ENCODE measurements at places on chromosomes 12 and 14.

DNA sequence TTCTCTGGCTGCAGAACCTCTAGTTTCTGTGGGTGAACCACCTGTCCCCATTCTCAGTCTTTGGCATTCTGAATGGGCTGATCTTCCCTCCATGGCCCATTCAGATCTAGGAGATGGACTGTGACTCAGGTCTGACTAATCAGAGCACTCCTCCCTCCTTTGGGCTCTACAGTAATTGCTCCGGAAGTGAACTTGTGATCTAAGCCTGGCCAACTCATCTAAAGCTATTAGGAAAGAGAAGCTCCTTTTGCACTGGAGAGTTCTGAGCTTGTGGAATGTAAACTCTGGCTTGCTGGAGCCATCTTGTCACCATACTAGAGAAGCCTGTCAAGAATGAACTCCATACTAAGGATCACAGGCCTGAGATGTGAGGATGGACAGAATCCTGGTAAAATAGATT, 168.2 kb downstream of the SUDS3 start:
- DNase-seq: no peak

GRCh38 chr12:40775661-40776060, 83.4 kb downstream of the CNTN1 start:
- DNase-seq: no peak

- DNase-seq: no peak
These were observed 1.3 kb downstream of the BAZ2A start for GRCh38 chr12:56628671-56629458.

- no peak for DNase-seq
These were observed 58.3 kb downstream of the ATP2A2 start for GRCh38 chr12:110339184-110339952.

GRCh38 chr12:127830730-127831129, 436.2 kb upstream of the TMEM132C start:
- no peak for DNase-seq

DNA sequence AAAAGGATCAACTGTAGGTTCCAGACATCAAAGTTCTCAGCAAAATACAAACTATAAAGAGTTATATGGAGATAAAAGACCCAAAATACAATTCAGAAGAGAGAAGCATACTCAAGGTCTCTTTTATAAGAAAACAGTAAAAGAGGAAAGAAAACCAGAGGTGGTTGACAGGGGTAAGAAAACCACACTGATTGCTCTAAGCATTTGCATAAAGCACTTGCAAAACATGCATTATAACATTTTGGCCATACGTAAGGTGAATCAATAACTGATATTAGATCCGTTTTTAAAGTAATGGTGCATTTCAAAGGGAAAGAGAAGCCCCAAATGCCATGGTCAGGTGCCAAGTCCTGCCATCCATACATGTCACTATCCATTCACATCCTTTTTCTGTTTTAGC, 5.9 kb downstream of the DDHD1 start:
- DNase-seq: no peak

GRCh38 chr14:56271970-56272369, 153.8 kb downstream of the PELI2 start:
- DNase-seq: no peak

- DNase-seq: no peak
These were observed 390.8 kb downstream of the MED13L start for GRCh38 chr12:115886666-115887065.

GRCh38 chr12:65287426-65287825, 8.9 kb downstream of the MSRB3 start:
- no peak for DNase-seq

All from stimulated activated CD8-positive, alpha-beta memory T cell treated with anti-CD3 and anti-CD28 coated beads, Interleukin-12 subunit alpha, Interleukin-12 subunit beta, amount 100 ng/mL, for 4 hours (primary cell).